Hypothalamus (tissue), 51 donors: ENCODE measurements at places on chromosomes 5 and 9.

- no peak for DNase-seq
Measured at GRCh38 chr5:88847420-88847819, 35.6 kb downstream of the MEF2C start.

GRCh38 chr5:167945542-167946384, 345.7 kb upstream of the WWC1 start:
- no peak for DNase-seq

GRCh38 chr9:33458444-33458843, 11.1 kb upstream of the AQP3 start:
- no peak for DNase-seq

DNA sequence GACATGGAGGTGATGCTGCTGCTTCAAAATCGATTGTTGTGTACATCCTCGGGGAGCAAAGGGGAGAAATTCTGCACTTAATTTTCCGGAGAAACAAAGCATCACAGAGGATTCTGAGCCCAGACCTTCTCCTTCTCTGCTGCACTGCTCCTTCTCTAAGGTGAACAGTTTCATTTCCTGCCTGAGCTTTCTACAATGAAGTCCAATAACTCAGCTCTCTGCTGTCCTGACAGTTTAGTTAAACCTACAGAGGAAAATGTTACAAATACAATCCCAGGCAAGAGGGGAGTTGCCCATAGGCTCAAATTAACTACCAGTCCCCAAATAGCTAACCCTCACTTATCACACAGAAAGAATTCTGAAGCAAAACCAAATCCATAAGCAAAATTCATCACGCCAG, 206.3 kb downstream of the EFNA5 start:
- DNase-seq = no peak

DNA sequence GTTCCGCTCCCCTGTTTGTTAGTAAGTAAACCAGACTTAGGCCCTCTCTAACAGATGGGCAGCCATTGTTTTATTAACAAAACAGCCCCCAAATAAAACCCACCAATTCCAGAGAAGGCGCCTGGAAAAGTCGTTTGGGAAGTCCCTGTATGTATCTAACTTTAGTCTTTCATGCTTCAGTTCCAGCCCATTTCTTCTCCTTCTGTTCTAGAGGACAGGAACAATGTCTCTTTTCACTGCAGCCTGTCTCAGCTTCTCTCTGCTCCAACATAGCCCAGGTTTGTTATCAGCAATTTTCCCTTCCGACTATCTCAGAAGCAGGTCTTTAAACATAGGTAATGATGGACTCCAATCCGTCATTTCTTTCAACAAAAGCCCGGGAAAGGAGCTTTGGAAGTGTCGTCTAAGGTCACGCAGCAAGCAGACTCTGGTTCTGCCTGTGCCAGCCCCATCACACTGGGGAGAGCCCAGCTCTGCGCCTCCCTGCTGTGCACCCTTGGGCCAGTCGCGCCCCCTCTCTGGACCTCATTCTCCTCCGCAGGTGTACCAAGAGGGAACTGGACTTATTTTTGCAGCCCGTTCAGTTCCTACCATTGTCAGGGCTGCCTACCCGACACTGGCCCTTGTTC, 9.6 kb upstream of the AKNA start:
- no peak for DNase-seq

GRCh38 chr9:93600504-93600903, 24.1 kb downstream of the PHF2 start:
- DNase-seq = no peak

- DNase-seq = no peak
Measured at GRCh38 chr9:1173993-1174392, 123.8 kb downstream of the DMRT2 start.

DNA sequence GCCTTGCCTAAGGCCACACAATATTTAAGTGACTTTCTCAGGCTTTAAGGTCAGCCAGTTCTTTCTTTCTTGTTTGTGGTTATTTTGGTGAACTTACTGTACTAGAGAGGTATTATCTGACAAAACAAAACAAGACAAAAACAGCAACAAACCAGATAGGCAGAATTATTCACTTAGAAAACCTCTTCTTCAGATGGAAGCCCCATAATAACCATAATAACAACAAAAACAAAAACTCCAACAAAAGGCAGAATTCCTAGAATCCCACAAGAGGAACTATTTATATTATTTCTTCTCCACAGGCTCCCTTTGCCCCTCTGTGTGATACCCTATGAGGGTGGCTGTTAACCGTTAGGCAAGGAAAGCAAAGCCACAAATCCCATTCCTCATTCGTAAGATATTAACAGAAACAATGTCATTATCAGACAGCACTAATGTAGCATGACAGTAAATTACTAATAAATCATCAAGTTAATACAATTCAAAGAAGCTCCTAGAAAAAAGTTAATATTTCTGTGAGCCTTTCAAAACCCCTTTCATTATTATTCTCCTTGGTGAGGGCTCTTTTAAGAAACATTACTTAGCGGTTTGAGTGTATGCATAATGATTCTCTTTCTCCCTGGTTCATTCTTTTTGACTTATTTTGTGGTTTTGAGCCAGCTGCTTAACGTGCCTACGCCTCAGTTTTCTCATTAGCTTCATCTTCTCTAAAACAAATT, 274.9 kb downstream of the EFNA5 start:
- no peak for DNase-seq

DNA sequence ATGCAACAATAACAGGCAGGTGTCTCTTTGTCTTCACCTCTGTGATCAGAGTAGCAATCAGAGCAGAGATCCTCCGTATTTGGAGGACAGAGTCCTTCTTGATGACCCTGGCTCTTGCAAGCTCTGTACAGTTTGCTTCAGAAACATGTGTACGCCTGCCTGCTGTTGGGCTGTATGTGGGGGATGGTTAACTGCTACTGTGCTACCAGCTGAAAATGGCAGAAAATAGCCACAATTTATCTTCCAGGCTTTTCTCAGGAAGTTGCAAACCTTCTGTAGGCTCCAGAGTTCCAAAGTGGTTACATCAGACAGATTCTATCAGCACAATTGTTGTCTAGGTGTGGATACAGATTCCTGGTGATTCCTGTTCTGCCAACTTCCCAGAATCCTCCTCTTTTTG, 35.5 kb downstream of the DDX46 start:
- no peak for DNase-seq

GRCh38 chr5:117877731-117878130, 1110.6 kb downstream of the DTWD2 start:
- DNase-seq = no peak

DNA sequence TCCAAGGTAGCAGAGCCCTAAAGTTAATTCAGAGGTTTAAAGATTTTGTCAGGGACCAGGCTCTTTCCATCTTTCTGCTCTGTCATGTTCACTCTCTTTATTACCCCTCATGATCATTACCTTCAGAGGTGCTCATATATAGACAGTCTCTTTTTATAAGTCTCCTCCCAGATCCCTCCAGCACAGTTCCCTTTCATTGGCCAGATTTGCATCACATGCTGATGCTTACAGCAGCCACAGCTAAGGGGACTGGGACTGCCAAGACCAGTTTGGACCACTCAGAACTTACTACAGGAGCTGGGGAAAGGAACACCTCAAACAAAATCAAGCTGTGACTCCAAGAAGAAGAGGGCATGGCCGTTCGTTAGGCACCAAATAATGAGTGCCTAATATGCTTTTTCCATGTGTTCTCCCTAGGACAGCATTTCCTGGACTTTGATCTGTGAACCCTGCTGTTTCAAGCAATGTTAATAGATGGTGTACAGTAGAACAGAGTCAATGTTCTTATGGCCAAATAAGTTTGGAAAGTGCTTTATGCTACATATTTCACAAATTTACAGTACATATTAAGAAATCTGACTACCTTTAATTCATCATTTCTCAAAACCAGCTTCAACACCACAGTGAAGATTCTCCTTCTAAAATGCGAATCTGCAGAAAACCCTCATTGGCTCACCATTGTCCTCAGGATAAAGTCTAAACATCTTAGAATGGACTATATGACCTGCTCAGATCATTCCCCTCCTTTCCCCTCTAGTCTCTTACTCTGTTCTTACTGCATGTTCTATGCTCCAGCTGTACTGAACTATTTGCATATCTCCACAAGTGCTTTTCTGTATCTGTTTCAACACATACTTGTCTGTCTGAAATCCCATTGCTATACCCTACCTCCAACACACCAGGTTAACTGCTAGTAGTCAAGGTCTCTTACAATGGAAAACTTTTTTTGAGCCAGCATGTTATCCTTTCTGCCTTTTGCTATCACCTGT, 3.4 kb downstream of the C5orf58 start:
- no peak for DNase-seq

DNA sequence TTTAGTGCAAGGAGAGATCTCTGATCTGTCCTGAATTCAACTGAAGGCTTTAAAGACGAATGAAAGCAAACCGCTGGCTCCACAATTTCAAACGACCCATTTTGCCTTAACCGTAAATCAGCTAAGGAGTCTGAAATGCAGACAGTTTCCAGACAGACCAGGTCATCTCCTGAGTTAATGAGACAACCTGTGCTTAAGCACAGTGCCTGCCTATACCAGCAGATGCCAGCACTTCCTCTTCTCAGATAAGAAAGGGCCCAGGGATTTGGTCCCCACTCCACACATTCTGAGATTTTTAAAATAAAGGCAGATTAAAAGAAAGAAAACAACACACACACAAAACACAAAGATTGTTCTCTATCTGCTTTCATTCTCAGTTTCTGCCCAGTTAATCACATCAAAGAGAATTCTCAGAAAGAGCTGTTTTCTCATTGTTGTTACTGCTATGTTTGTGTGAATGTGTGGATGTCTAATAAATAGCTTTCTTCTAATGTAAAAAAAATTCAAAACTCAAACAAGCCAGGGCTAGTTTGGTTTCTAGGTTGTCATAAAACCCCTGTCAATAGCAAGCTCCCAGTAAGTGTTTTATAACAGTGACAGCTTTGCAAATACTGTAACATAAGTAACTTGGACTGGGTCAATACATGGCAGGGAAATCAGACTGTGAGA, 157.7 kb upstream of the SLC24A2 start:
- DNase-seq = no peak

- no peak for DNase-seq
Measured at GRCh38 chr9:90987566-90987965, 185.9 kb downstream of the SYK start.

DNA sequence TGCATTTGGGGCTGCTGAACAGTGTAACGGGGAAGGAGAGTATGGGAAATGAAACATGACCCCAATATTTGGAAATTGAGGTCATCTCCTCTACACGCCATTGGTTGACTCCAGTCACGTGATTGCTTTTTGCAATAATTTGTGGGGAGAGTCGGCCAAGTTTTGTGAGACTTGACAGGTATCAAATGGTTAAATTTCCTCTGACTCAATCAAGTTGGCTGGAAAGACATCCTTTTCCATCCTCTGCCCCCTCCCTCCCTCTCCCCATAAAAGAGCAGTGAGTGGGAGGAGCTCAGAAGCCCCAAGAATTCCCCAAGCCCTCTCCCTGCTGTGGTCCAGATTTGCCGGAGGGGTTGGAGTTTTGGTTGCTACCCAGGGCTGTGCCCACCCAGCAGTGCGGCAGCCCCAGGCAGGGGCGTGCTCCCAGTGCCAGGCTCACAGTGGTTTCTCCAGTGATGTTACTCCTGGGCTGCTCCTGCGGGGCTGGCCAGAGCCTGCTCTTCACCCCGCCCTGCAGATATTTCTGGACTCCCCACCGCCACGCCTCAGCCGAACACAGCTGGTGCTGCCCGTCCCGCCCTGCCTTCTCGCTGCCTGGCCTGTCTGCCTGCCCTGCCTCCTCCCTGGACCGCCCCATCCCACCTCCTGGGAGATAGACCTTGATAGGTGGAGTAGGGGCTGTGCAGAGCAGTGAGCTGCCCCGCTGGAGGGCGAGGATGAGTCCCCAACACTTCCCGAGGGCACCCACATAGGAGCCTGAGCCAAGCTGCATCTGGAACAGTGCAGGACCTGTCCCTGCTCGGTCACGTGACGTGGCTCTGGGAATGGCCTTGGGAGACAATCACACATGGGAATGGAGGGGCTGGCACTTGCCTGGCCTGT, 3.4 kb downstream of the COL5A1 start:
- DNase-seq = no peak

DNA sequence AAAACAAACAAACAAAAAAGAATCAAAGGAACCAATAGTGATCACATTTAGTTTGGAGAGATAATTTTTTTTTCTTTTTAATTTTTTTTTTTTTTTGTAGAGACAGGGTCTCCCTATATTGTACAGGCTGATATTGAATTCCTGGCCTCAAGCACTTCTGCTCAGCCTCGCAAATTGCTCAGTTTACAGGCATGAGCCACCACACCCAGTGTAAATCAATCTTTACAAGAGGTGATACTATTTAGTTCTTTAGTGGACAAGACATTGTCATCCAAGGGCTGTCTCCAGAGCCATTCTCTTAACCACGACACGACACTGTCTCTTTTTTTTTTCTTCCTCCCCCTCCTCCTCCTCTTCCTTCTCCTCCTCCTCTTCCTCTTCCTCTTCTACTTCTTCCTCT, 29.6 kb downstream of the ERAP2 start:
- DNase-seq = no peak

DNA sequence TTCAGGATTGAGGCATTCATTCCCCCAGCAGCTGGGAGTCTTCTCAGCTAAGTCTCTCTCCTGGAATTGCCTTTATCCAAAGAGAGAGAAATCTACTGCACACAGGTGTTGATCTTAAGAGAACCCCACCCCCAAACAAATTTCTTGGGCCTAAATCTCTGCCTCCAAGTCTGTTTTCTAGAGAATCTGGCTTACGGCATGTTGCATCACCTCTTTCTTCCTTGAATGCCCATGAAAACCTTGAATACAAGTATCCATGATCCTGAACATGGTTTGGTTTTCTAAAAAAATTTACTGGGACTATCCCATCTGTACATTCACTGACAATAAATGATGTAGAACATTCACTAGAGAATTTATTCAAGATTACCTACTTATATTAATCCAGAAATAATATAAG, 401.6 kb downstream of the PDE4D start:
- no peak for DNase-seq

DNA sequence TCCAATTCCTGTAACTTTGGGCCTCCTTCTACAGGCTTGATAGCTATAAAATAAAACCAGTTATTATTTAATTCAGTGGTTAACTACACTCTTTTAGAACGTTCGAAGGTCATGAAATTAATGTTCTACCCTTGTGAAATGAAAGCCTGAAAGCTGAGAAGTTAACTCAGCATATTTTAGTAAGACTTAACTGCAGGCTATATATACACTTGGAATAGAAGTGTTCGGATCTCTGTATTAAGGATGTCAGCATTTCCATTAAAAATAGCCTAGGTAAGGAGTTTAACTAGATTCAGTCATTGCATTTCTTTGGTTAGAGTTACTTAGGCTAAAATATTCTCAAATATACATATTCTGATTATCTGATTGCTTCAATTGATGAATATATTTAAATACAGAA, 229.2 kb downstream of the MRPS30 start:
- DNase-seq = no peak

DNA sequence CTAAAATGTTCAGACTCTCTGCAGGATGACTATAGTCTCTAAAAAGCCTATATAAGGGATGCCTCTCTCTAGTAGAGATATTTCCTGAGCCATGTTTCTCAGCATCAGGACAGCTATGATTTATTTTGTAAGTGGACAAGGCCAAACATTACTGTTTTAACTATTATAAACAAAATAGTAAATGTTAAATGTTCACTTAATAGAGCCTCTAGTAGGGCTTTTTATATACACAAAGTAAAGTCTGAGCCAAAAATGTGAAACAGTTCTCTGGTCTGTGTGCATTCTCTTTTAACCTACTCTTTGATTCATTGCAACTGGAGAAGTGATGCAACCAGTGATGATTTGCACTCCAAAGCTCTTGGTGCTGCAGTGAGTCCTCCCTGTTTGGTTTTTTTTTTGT, 220.5 kb downstream of the GDNF start:
- no peak for DNase-seq
